ENCODE measurements at places on chromosomes 3 and 15. TPM values are rescaled to one million over a fixed set of nuclear protein-coding genes. Genes with fewer than 3 reads are reported as not detected.

DNA sequence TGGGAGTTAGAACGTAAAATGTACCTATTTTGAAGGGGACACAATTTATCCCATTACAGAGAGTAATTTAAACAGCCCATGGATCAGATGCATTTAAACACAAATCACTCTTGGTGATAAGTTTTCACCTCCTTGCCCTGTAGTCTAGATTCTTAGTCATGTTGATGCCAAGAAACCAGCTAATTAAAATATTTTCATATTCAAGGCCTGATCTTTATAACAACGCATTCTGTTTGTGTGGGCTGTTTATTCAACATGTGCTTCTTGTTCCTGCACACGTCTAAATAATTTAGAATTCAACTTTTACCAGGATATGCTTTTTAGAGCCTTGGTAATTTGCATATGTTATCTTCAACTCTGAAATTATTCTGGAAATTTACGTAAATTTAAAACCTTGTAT lies 25.8 kb downstream of the SNX1 start:
- no peak for DNase-seq
- no peak overlapping the region for H3K27ac ChIP-seq
- H3K27me3 ChIP-seq: no peaks in the 10 kb centered on the region
- H3K36me3 ChIP-seq: peaks cover 53% of the 10 kb centered on the region
- no peak overlapping the region for H3K4me3 ChIP-seq
- no peaks in the 10 kb centered on the region for H3K4me1 ChIP-seq

- no peak overlapping the region for H3K4me3 ChIP-seq
- H3K4me1 ChIP-seq: peaks cover 10% of the 10 kb centered on the region
- no peaks in the 10 kb centered on the region for H3K36me3 ChIP-seq
- no peaks in the 10 kb centered on the region for H3K27me3 ChIP-seq
- no peak for DNase-seq
Observed at GRCh38 chr3:191283400-191283799, 45.8 kb upstream of the CCDC50 start.

DNA sequence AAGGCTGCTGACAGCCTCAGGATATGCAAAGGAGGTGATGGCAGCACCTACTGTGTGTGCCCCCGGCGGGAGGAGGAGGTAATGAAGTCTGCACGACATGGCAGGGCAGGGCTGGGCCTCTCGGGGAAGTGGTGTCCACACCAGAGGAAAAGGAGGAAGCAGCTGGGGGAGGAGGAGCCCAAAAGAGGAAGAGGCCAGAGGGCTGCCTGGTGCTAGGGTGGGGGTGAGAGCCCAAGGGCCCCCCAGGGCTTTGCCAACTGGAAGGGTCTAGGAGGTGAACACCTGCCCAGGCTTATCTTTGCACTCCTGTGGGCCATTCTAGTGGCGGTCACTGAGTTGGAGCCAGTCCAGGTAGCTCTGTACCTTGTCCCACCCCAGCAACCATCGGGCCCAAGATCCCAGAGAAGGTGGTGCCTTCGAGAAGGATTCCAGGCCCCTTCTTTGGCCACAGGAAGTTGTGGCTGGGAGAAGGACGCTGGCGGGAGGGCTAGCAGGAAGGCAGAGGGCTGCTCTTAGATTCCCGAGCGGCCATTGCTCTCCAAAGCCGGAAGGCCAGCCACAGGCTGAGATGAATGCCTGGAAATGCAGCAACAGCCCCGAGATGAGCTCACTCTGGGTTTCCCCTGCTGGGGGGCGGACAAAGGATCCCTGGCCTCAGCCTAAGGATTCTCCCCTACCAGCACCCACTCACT lies 7.0 kb downstream of the GNAI2 start:
- H3K36me3 ChIP-seq: no peaks in the 10 kb centered on the region
- no peaks in the 10 kb centered on the region for H3K27me3 ChIP-seq
- DNase-seq: peak; percentile 71
- H3K4me1 ChIP-seq: peaks cover 48% of the 10 kb centered on the region
- peak overlapping the region; percentile 61 for H3K27ac ChIP-seq

DNA sequence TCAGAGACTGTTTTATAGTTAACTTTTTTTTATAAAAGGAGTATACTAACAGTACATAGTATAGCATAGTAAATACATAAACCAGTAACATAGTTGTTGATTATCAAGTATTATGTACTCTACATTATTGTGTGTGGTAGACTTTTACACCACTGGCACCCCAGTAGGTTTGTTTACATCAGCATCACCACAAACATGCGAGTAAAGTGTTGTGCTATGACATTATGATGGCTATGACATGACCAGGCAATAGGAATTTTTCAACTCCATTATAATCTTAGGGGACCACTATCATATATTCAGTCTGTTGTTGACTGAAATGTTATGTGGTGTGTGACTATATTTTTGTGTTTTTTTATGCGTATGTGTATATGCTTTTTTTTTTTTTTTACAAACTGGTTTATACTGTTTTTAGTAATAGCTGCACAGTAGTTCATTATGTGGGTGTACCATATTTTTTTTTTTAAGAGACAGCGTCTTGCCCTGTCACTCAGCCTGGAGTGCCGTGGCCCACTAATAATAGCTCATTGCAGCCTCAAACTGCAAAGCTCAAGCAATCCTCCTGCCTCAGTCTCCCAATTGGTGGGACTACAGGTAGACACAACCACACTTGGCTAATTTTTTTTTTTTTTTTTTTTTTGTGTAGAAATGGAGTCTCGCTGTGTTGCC lies 1.9 kb downstream of the CAPN7 start:
- peaks cover 22% of the 10 kb centered on the region for H3K4me1 ChIP-seq
- DNase-seq: peak; percentile 57
- H3K27ac ChIP-seq: peak overlapping the region; percentile 73
- H3K36me3 ChIP-seq: peaks cover 27% of the 10 kb centered on the region
- H3K4me3 ChIP-seq: peak overlapping the region; percentile 86

GRCh38 chr3:38468765-38469164 lies 15.1 kb downstream of the ACVR2B start:
- H3K27ac ChIP-seq: no peak overlapping the region
- no peak for DNase-seq
- H3K4me3 ChIP-seq: no peak overlapping the region
- no peaks in the 10 kb centered on the region for H3K27me3 ChIP-seq
- H3K4me1 ChIP-seq: no peaks in the 10 kb centered on the region
- H3K36me3 ChIP-seq: 0 out of 2 replicates have a peak, but pooled peaks cover 6% of the 10 kb centered on the region

SPPL2A gene
- total RNA-seq: 212 TPM

- DNase-seq: no peak
- H3K27ac ChIP-seq: no peak overlapping the region
- H3K27me3 ChIP-seq: no peaks in the 10 kb centered on the region
- no peak overlapping the region for H3K4me3 ChIP-seq
- H3K4me1 ChIP-seq: peaks cover 28% of the 10 kb centered on the region
- no peaks in the 10 kb centered on the region for H3K36me3 ChIP-seq
Observed at GRCh38 chr15:31342381-31342780, 15.7 kb downstream of the KLF13 start.

- no peak overlapping the region for H3K4me3 ChIP-seq
- no peaks in the 10 kb centered on the region for H3K4me1 ChIP-seq
- DNase-seq: no peak
- no peak overlapping the region for H3K27ac ChIP-seq
- H3K36me3 ChIP-seq: no peaks in the 10 kb centered on the region
Observed at GRCh38 chr3:156218353-156218744, 98.0 kb downstream of the KCNAB1 start.

- no peak overlapping the region for H3K27ac ChIP-seq
- no peak for DNase-seq
- no peaks in the 10 kb centered on the region for H3K27me3 ChIP-seq
- no peak overlapping the region for H3K4me3 ChIP-seq
- no peaks in the 10 kb centered on the region for H3K4me1 ChIP-seq
- H3K36me3 ChIP-seq: no peaks in the 10 kb centered on the region
Observed at GRCh38 chr3:167030082-167030725, 349.9 kb downstream of the ZBBX start.

DUOX1 gene
- total RNA-seq: 0.32 TPM

SCAANT1 gene
- not detected for total RNA-seq

MINDY2 gene
- 28.7 TPM for total RNA-seq

ZNF639 gene
- total RNA-seq: 68.0 TPM

DNA sequence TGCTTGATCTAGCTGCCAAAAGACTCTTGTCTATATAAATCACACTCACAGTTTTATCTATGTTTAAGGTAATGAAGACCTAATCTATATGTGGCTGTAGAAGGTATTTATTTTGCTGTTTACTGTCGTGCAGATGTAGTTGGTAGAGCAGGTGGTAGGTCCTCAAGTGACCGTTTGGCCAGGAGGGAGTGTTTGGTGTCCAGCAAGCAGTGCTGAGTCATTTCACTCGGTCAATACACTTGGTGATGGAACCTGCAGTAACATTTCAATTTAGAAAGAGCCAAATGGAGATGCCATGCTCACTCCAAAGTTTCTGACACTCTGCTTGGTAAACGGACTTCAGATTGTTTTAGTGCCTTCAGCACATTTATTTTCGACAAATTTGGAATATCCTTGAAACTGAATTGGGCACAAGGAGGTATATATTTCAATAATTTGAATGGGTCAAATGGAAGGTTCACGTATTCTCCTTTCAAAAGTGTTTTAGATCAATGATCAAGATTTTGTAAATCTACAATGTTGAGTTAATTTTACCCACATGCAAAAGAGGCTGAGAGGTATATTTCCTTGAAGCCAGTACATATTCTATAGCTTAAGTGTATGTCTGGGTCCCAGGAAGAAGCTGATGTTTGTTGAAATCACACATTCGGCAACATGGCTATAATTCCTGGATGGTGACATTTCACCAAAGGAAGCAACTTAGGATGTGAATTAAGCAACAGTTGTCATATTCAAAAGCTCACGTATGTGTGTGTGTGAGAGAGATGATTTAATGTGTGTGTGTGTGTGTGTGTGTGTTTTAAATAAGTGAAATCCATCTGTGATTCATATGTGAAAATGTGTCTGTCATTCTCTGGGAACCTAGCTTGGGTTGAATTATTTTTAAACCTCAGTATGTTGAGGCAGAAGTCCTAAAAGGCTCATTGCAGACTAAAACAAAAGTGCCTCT lies 7.7 kb upstream of the CX3CR1 start:
- no peaks in the 10 kb centered on the region for H3K27me3 ChIP-seq
- peak; percentile 22 for DNase-seq
- H3K4me1 ChIP-seq: no peaks in the 10 kb centered on the region
- H3K36me3 ChIP-seq: no peaks in the 10 kb centered on the region
- H3K27ac ChIP-seq: no peak overlapping the region

DNA sequence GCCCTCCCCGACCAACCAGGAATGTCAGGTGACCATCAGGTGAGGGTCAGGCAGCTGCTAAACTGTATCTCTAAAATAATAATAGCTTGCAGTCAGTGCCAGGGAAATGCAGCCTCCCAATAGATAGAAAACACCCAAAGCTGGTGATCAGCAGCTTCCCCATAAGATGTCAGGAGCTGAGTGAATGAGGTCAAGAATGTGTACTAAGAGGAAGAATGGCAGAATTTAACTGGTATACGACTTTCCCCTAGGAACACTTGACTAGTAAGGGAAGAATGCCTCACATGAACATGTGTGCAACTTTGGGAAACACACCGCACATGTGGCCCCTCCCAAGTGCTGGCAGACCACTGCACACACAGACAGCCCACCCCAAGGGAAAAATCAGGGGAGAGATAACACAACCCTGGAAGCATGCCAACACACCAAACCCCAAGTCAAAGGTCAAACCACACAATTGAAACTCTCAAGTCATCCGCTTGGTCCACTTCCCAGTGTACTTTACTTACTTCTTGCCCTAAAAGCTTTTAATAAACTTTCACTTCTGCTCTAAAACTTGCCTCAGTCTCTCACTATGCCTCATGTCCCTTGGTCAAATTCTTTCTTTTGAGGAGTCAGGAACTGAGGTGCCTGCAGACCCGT lies 806.5 kb downstream of the OTOL1 start:
- H3K36me3 ChIP-seq: no peaks in the 10 kb centered on the region
- H3K27ac ChIP-seq: no peak overlapping the region
- H3K4me3 ChIP-seq: no peak overlapping the region
- no peaks in the 10 kb centered on the region for H3K27me3 ChIP-seq
- H3K4me1 ChIP-seq: no peaks in the 10 kb centered on the region
